ENCODE measurements at places on chromosomes 6 and 20.

DNA sequence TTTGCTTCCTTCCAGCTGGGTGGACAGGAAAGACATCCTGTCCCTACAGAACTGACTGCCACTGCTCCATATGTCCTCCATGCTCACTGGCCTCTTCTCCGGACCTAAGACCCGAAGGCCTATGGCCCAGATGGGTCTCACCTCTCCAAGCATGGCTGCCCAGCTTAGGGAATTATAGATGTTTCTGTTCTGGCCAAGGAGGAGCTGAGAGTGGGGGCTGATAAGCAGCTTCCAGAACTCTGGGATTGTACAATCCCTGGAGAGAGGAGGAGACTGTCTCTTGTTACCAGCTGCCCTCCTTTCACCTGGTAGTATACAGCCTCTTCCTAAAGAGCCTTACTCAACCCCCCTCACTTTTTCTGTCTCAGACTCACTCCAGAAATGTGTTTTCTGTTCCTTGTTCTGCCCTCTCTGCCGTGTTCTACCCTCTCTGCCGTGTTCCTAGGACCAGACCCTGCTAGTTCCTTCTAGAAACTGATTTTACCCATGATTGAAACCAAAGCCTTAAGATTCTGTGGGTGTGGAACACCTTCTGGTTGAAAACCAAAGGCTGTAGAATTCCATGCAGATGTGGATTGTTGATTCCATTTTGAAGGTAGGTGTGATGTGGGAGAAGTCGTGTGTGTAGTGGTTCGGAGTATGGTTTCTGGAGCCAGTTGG, 28.7 kb downstream of the ANKS1A start:
- no peak for DNase-seq

- no peak for DNase-seq
Measured at GRCh38 chr6:119323478-119323877, 26.1 kb downstream of the MAN1A1 start.

GRCh38 chr6:129929433-129929832, 68.3 kb upstream of the TMEM244 start:
- DNase-seq, result no peak

GRCh38 chr6:163533443-163533842, 118.9 kb downstream of the QKI start:
- DNase-seq, result no peak

DNA sequence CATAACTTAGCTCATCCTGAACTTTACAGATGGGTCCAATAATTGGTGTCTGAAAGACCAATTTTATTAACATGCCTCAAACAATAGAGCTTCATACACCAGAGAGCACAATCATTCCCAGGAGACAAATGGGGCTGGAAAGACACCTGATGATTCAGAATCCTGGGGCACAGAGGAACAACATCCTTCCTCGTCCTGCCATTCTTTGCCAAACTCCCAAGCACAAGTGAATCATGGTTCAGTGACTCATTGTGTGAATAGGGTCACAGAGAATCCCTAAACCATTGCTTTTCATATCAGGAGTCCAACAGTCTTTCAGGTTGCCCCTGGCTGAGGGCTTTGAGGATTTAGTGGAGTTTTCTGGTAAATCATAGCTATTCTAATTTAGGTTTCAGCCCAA, 266.4 kb upstream of the BMP2 start:
- DNase-seq, result no peak

DNA sequence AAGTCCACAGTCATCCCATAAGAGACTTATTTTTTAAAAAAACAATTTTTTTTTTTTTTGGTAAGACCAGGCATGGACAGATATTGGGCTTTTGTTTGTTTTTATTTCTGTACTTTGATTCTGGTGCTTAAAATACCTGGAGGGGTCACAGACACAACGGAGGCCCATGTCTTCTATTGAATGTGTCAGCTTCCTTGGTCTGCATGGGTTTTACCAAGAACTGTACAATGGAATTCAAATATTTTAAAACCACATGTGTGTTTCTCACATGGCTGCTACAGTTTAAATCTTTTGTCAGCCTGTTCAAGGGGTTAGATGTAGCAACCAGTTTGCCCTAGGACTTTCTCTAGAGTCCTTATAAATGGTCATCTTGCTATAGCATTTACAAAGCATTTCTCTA, 139.8 kb downstream of the SOX4 start:
- DNase-seq, result no peak

Measured in central memory CD4-positive, alpha-beta T cell (primary cell).